Renal cortex interstitium (tissue), 15 donors: ENCODE measurements at places on chromosomes 1 and 21. TPM values are rescaled to one million over a fixed set of nuclear protein-coding genes. Genes with fewer than 3 reads are reported as not detected.

The REN gene
- polyA plus RNA-seq: 71.1 TPM

- DNase-seq: peak; percentile 41
Observed at GRCh38 chr1:48182439-48182838, 40.1 kb upstream of the SLC5A9 start.

The FAM177B gene
- not detected for polyA plus RNA-seq

The RGS4 gene
- polyA plus RNA-seq: 8.2 TPM

- DNase-seq: no peak
Observed at GRCh38 chr21:44425895-44426662, 29.2 kb upstream of the LRRC3 start.

- no peak for DNase-seq
Observed at GRCh38 chr1:17239420-17239819, 9.5 kb upstream of the PADI3 start.

The ADAMTSL4 gene
- polyA plus RNA-seq: 12.8 TPM

The CORT gene
- polyA plus RNA-seq: 1.9 TPM

- DNase-seq: no peak
Observed at GRCh38 chr1:61828805-61829204, 86.5 kb downstream of the PATJ start.

The SYT11 gene
- 18.0 TPM for polyA plus RNA-seq

- DNase-seq: no peak
Observed at GRCh38 chr1:211783266-211783665, 47.3 kb downstream of the LPGAT1 start.

DNA sequence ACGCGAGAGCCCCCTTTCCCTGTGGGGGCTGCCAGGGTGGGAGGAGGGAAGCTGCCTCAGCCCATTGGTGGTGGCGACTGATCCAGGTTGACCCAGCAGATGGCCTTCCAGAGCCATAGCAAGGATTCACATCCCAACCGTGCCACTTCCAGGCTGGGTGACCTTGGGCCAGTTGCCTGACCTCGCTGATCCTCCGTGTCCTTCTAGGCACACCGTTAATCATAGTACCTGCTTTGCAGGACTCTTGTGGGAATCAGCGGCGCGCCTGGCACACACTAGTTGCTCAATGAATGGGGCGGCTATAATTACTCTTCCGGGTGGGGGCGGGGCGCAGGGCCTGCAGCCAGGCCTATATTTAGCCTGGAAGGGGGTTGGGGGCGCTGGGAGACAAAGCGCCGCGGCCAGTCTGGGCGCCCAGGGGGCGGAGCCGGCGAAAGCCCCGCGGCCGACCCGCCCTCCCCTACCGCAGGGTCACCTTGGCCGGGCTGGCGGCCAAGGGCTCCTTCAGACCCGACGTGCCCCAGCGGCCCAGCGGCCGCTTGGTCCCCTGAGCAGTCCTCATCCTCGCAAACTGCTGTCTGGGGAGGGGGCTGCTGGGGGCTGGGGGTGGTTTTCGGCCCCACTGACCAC is 5.1 kb downstream of the HSPB7 start:
- DNase-seq: no peak

- DNase-seq: no peak
Observed at GRCh38 chr21:33449616-33450015, 30.2 kb downstream of the TMEM50B start.

The CACNA1S gene
- 0.39 TPM for polyA plus RNA-seq

DNA sequence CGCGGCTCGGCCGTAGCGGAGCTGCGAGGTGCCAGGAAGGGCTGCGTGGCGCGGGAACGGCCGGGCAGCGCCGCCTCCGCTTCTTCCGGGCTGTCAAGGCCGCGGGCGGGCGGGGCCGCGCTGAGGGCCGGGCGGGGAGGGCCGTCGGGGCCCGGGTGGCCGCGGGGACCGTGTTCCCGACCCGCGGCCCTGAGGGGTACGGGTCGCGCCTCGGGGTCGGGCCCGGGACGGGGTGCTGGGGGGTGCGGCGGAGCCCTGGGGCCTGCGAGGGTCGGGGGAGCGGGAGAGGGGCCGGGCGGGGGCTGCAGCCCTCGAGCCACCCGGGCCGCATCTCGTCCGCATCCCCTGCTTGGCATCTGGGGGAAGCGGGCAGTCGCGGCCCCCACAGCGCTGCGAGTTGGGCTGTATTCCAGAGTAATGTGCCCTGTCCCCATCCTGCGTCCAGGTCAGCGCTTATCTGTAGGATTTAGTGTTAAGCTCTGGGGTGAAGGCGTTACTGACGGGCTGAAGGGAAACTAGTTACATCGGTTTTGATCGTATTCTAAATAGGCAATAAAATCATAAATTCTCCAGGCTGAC is 379 bp downstream of the RER1 start:
- no peak for DNase-seq

DNA sequence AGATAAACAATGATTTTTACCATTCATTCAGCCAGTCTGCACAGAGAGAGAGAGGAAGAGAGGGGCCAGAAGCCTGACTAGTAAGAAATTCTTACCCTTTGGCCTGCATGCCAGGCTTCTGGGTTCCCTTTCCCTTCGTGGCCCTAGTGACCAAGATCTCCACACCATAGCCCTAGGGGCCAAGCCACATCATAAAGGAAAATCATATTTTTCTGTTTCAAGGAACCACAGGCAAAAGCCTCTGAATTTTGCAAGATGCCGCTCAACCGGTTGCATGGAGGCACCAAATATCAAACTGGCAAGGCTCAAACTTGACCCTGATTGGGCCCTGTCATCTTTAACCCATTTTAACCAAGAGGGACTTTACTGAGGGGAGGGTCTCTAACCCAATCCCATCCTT is 103.1 kb upstream of the SOX13 start:
- DNase-seq: no peak

GRCh38 chr1:109615879-109616278 is 3.5 kb downstream of the GNAT2 start:
- no peak for DNase-seq

The ZZZ3 gene
- 67.1 TPM for polyA plus RNA-seq

The ARID1A gene
- 95.4 TPM for polyA plus RNA-seq

GRCh38 chr1:28246427-28246832 is 10.5 kb downstream of the ATP5IF1 start:
- no peak for DNase-seq

DNA sequence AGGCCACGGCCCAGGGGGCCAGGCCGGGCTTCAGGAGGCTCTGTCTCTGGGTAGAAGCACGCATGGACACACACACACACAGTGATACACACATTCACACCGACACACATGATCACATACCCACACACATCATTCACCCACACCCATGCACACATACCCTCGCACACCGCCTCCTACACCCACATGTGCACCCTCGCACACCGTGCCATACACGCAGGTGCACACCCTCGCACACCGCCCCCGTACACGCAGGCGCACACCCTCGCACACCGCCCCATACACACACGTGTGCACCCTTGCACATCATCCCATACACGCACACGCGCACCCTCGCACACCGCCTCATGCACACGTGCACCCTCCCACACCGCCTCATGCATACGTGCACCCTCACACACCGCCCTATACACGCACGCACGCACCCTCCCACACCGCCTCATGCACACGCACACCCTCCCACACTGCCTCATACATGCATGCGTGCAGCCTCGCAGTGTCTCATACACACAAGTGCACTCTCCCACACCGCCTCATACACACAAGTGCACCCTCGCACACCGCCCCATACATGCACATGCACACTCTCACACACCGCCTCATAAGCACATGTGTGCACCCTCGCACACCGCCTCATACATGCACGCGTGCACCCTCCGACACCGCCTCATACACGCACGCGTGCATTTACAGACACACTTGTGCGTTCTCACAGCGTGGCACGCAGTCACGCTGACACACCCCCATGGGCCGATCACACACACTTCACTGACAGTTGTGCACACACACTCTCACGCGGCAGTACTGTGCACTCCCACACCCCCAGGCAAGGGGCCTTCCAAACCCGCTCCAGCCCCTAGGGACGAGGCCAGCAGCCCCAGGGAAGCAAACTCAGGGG is 128.1 kb downstream of the SIK1 start:
- DNase-seq: no peak

The IGSF5 gene
- polyA plus RNA-seq: 1.1 TPM
